ENCODE measurements at places on chromosomes 13 and 19.
A peak's percentile ranks its signal among the peaks of the same experiment; 100 is the strongest.

- DNase-seq: peak; percentile 98
Measured at GRCh38 chr19:51366389-51367254, 434 bp upstream of the ETFB start.

DNA sequence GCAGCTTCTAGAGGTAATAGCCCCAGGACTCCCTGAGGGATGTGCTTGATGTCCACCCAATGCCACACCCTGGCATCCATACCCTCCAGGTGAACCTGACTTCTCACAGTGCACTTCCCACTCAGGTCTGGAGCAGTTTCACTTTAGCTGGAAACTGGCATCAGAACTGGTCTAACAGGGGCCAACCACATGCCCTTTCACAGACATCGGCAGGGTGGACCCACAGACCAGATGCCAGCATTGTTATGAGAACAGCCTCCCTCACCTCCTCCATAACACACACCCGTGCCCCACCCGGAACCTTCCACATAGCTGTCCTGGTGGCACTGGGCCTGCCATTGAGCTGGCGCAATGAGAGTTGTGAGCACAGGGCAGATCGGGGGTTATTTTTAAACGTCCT is 77.4 kb upstream of the GPR12 start:
- DNase-seq: no peak

DNA sequence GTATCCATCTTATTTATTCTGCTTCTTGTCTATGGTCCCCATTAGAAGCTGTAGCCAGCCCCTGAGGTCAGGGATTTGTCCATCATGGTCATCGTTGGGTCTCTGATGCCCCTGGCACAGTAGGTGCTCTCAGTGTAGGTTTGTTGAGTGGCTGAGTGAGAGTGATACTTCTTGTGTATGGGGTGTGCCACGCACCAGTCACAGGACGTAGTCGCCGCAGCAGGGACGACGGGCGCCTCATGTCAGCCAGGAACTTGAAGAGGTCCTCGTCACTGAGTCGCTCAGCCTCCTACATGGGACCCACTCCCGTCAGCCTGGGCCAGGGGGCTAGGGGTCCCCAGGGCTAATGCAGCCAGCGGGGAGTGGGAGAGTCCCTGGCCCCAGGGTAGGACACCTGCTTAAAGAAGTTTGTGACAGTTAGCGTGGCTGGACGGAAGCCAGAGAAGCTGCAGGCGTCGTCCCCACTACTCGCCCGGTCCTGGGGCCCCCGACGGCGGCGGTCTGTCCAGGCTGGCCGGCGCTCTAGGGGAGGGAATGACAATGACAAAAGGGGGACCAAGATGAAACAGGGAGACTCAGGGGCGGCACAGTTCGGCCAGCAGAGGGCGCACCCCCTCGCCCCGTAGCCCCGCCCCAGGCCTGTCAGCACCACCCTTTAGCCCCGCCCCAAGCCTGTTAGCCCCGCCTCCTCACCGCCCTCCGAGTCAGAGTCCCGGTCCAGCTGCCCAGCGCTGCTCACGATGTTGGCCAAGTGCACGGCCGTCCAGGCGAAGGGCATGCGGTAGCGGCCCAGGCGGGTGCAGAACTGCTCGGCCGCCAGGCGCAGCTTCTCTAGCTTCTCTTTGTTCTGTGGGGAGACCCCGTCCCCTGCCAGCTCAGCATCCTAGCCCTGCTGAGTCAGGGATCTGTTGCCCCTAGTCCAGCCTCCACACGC is 3.7 kb downstream of the ANGPTL8 start:
- peak; percentile 61 for DNase-seq

GRCh38 chr13:39034085-39034484 is 3.8 kb downstream of the PROSER1 start:
- no peak for DNase-seq

DNA sequence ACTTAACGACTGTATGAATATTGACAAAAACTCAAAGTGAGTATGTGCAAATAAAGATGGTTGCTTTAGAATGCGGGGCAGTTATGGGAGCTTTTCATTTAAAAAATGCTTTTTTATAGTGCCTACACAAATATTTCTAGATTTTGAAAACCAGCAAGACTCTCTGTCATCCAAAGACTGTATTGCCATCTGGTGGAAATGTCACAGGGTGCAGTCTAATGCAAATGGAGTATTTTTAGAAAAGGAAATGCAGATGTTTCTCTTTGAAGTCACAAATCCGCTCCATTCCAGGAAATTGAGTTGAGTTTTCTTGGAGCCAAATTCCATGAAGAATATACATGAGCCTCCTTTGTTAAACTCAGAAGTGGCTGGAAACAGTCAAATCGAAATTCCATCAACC is 2.3 kb upstream of the C1QTNF9B start:
- peak; percentile 7 for DNase-seq

DNA sequence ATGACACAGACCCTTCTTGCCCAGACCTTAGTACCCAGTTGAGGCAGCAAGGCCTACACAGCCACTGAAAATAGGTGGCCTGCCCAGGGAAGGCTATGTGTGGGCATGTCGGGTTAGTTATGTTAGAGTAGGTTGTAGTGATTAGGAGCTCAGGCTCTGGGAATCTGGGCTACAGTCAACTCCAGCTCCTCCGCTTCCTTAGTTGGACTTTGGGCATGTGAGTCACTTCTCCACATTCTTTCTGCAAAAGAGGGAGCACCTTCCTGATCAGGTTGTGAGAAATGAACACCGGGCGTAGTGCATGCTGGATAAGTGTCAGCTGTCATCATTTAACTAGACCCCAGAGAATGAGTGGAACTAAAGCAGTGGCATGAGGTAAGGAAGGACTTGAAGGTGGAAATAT is 64.8 kb downstream of the ARHGAP35 start:
- DNase-seq: no peak

DNA sequence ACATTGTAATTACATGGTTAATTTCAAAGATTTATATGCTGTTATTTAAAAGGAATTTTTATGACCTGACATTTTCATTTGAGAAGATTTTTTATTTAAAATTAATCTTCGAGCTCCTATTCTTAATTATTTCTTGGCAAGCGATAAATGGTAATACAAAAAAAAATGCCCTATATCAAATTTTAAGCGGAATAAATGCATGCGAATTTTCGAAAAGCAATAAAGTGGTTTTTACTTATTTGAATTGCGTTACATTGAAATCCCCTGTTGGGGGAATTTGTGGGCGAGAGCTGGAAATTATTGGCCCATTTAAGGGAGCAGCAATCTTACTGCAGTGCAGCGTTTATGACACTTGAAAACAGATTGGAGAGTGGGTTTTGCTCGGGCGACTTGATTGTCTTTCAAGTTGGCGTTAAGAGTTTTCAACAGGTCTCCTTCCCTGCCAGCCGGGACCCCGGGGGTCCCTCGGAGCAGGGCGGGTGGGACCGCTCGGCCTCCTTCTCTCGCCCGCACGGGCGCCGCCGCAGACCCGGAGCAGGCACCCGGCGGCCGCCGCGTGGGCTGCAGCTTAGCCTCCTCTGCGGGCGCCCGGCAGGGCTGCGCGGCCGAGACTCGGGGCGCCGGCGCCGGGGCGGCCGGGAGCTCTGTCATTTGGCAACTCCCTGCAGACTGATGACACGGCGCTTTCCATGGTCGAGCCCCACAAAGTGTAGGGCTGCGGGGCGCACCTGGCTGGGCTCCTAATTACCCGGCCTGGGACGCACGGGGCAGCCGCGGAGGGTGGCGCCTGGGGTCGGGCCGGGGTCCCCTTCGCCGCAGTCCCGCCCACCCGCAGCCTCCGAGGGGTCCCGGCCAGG is 255.1 kb upstream of the SOX21 start:
- DNase-seq: peak; percentile 38

- DNase-seq: no peak
Measured at GRCh38 chr19:38833092-38833425, 1.5 kb upstream of the ECH1 start.

GRCh38 chr19:33241530-33242101 is 16.0 kb upstream of the SLC7A10 start:
- DNase-seq: peak; percentile 16

DNA sequence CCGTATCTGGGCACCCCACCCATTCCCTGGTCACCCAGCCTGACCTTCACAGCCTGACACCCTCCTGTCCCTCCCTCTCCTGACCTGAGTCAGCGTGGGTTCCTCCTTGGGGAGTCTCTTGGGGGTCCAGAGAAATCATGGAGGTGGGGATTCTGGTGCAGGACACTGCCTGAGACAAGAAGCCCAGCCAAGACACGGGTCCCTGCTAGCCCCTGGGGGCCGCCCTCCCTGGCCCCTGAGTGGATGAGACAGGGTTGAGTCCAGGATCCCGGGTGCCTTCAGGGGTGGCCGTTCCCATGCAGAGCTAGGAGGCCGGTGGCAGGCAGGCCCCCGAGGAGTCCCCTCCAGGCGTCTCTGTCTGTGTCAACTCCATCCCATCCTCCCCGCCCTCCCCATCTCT is 1.6 kb downstream of the MAP2K7 start:
- no peak for DNase-seq

DNA sequence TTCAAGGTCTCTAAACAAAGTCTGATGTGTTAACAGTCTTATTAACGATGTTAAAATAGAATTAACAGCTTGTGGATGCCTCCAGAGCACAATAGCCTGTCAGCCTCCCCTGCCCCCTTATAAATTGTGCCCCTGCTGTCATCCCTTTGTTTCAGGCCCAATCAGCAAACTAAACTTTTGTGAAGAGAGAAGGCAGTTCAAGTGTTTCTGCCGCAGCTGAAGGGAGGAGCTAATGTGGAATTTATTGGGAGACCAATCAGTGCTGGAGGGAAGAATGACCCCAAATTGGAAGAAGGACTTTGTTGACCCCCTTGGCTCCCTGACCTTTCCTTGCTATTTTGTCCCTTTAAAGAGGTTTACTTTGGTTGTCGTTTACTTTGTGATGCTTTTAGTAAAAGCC is 160.5 kb downstream of the TM9SF2 start:
- DNase-seq: no peak

DNA sequence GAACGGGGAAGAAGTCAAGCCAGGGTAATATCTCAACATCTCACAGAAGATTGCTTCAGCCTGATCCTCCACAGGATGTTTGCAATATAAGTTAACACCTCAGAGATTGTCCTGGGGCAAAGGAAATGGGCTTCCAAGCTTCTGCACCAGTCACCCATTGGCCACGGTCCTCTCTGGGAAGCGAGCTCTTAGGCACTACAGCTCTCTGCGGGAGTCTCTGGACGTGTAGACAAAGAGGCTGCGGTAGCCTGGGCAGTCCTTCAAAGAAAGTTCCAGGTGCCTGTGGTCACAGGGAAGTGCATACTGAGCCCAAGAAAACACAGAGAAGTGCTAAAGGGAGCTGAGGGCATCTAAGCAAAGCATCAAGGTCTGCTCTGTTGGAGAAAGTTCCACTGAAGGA is 805.7 kb downstream of the DIAPH3 start:
- no peak for DNase-seq

- no peak for DNase-seq
Measured at GRCh38 chr19:8097681-8098567, 45.4 kb downstream of the CCL25 start.

GRCh38 chr19:33350538-33351309 is 22.8 kb upstream of the CEBPG start:
- DNase-seq: no peak

DNA sequence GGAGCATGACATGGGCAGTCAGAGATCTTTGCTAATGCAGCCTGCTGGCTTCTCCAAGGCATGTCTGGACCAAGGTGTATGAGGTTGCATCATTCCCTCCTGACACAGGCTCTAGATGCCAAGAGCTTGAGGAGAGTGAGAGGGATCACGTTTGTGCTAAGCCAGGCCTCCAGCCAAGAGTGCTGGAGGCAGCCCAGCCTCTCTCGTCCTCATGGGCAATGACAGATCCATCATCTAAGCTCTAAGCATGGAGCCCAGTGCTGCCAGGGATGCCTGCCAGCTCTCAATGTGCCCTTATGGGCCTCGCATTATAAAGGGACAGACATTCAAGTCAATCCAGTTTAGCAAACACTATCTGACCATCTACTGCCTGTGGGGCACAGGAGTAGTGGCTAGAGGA is 136.3 kb upstream of the VSTM2B start:
- no peak for DNase-seq

DNA sequence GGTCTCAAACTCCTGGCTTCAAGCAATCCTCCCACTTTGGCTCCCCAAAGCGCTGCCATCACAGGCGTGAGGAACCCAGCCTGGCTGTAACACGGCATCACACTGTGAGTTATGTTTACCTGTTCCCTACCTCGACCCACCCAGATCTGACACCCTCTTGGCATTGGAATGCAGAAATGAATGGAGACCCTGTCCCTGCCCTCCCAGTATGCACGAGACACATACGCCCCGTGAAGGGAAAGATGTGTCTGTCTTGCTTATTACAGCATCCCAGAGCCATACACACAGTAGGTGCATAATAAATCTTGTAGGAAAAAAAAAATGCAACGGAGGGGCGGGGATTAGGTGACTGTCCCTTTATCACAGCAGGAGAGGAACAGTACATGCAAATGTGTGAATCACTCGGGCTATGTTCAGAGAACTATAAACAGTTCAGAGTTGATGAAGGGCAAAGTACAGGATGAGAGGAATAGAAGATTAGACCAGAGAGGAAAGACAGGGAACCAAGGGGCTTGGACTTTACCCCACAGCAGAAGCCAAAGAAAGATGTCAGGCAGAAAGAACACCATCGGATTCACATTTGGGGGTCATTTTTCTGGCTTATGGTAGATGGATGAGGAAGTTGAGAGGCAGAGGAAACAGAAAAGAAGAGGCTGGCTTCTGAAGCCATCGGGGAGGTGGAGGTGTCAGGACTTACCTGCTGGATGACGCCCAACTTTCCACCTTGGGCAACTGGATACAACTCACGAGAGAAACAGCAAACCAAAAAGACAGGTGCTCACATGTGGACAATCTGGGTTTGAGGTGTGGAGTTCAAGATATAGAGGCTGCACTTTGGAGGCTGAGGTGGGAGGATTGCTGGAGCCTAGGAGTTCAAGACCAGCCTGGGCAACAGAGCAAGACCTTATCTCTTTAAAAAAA is 94.3 kb downstream of the INSR start:
- DNase-seq: no peak

- no peak for DNase-seq
Measured at GRCh38 chr13:98326291-98326690, 149.2 kb upstream of the RNF113B start.

DNA sequence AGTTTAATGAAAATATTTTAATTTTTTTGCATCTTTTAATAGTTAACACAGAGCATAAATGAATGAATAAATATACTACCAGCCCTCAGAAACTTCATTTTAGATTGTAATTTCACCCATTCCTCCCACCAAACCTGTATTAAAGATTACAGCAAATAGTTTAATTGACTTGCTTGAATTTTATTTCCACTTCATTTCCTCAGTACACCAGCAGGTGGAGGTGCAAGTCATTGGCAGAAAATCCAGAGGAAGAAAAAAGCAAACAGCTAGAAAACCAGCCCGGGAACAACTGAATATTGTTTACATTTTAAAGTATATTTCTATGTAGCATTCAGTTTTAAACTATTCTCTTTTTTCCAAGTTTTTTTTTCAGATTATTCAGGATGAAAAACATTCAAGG is 177.8 kb downstream of the OLFM4 start:
- peak; percentile 45 for DNase-seq

- DNase-seq: no peak
Measured at GRCh38 chr13:83265279-83265678, 617.0 kb downstream of the SLITRK1 start.

GRCh38 chr13:111394211-111394922 is 73.9 kb downstream of the TEX29 start:
- DNase-seq: no peak

All from Kasumi-1 (cell line).